ENCODE measurements at places on chromosomes 7 and 10.

GRCh38 chr10:785861-786214 lies 96.4 kb upstream of the DIP2C start:
- no peak for DNase-seq

- DNase-seq: no peak
Observed at GRCh38 chr7:1124164-1124563, 35.8 kb downstream of the ZFAND2A start.

DNA sequence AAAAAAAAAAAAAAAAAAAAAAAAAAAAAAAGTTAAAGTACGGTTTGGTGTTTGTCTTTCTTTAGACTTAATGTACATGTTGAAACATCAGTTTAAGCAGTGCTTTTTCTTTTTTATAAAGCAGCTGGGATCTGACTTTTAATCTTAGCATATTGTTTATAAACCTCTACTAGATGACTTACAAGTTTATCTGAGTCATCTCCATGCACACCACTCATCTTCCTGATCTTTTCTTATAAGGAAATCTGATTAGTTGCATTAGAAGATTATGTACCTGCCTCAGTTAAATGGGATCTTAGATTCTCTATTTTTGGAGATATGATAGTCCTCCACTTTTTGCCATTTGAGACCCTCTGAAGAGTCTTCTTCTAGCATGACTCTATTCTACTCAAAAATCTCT lies 391.9 kb upstream of the LRGUK start:
- peak; percentile 8 for DNase-seq

DNA sequence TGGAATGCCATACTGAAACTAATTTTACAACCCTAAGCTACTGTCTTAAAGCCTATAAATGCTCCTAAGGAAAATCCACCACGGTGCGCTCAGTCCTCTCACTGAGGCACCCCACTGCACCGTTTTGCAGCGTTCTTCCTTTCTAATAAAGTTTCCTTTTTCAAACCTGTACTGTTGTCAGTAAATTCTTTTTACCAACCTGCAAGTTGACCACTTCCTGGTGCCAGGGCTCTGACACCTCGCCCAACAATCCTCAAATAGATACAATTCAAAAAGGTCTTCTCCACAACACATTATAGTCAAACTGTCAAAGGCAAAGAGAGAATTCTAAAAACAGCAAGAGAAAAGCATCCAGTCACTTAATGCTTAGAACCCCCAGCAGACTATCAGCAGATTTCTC lies 42.8 kb downstream of the HERPUD2 start:
- DNase-seq: no peak

DNA sequence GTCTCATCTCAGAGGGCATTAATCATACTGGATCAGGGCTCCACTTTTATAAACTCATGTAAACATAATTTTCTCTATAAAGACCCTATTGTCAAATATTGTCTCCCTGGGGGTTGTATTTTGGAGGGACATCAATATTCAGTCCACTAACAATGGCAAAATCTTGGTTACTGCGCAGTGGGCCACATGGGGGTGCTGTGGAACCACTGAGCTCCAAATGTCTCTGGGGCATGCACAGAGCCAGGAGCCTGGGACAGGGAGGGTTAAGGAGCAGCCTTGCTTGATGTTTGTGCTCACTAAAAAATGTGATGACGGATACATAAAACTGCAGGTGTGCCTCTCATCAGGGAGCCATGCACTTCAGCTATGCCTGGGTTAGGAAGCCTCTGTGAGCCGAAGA lies 62.1 kb upstream of the PRSS58 start:
- DNase-seq: no peak

GRCh38 chr7:116242178-116242577 lies 31.8 kb downstream of the TES start:
- DNase-seq: peak; percentile 62

DNA sequence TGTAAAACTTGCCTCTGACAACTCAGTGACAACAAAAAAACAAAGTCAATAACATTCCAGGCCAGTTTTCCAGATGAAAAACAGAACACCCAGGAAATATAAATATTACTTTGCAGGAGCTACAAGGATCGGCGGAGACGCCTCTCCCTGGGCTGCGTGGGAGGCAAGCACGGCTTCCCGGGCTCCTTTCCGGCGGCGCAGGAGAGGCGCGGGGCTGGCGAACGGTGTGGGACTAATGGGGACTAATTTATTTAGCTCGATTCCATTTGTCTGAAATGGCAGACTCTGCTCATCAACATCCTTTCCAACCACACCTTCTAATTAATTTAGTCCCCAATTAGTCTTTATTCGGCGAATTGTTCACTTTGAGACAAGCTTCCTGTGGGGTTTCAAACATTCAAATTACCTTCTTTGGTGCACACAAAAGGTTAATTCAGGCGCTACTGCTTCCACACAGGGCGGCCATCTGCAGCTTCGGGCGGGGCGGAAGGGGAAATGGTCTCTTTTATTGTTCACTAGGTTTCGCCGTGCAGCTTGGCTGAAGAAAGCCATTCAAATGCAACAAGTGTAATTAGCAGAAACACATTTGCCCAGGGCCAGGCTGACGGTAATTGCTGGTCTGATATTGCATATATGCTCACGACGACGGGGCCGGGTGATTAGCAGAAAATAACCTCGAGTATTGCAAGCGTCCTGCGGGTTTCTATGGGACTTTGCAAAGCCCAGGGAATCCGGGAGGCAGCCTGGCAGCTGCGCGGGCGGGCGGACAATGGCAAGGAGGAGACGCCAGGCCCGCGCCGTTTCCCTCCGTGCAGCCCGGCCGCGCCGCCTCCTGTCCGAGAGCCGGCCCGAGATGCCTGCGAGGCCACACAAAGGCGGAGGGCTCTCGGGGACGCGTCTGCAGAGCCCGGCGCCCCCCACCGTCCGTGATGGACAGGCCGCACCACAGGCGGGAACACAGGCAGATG lies 270.1 kb downstream of the PTPRN2 start:
- DNase-seq: no peak

GRCh38 chr10:71725998-71726579 lies 6.5 kb upstream of the C10orf105 start:
- no peak for DNase-seq

GRCh38 chr7:139753081-139753692 lies 24.6 kb downstream of the HIPK2 start:
- DNase-seq: no peak

- DNase-seq: no peak
Observed at GRCh38 chr7:71871446-71871845, 540.7 kb downstream of the CALN1 start.

DNA sequence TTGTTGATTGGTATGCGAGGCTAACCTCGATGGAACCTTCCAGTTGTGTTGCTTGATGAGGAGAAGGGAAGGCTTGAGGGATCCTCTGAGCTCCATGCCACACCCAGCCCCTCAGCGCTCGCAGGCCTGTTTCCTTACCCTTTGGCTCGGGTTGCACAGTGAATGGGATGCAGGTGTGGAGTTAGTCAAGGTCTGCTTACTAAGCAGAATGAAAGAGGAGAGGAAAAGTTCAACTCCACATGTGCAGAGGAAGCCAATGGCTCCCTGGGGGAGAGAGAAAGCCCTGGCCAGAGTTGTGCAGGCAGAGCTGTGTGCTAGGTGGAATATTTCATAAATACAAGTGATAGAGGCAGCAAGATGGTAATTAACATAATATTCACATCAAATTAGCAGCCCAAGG lies 85.5 kb downstream of the JCAD start:
- DNase-seq: no peak

- DNase-seq: peak; percentile 89
Observed at GRCh38 chr10:13717936-13718772, 131.4 kb downstream of the PRPF18 start.

GRCh38 chr10:34291466-34292193 lies 523.5 kb downstream of the PARD3 start:
- no peak for DNase-seq

All from foreskin fibroblast (primary cell).